ENCODE measurements at places on chromosomes 13 and 19.
A peak's percentile ranks its signal among the peaks of the same experiment; 100 is the strongest.

DNA sequence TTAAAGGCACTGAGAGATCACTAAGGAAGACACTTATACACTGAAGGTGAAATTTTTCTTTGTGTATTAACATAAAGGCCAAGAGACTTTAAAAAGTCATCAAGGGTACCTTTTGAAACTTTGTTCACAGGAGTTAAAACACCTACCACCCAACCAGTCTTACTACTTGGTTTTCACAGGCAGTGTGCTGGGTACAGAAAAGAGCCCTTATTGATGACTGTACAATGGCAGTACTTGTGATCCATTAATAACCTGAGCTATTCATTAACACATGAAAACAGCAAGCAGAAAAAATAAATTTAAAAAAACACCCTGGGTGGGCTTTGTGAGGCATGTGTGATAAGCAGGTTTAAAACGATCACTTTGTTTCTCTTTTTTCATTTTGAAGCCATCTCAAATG lies 148.9 kb downstream of the TBC1D4 start:
- DNase-seq = no peak

GRCh38 chr19:48619692-48620585 lies 633 bp downstream of the SPHK2 start:
- no peak for DNase-seq

- peak; percentile 32 for DNase-seq
Measured at GRCh38 chr13:72864142-72865011, 82.4 kb downstream of the PIBF1 start.

DNA sequence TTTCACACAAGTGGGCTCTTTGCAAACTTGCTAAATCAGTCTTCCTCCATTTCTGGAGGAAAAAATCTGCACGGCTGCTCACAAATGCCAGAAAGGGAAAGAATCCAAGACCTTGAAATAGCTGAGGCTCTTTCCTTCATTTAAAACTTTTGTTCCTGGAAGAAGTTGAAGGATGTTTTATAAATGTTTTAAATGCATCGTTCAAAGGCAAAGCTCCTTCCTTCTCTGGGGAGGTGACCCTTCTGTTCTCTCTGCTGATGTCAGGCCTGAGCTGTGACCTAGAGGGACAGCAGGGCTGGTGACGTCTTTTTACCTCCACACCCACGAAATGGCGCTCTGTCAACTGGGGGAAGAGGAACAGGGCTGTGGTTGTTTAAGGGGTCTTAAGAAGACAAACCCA lies 376.4 kb upstream of the ZNF507 start:
- DNase-seq = no peak

GRCh38 chr13:39859898-39860297 lies 204.4 kb downstream of the COG6 start:
- no peak for DNase-seq

DNA sequence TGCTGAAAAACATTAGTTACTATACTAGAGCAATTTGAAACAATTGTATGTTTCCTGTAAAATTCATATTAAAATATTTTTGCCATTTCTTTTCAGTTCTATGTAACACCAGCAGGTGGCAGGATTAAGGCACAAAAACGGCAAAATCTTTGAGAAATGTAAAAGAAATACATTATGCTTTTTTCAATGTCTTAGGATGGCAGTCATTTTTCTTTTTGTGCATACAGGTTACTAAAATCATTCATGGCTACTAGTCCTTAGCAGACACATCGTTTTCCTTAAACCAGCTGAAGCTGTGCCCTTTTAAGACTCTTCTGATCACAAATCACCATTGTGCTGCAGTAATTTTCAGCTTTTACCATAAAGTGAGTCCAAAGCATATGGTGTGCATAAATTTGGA lies 800.7 kb upstream of the SLITRK5 start:
- no peak for DNase-seq

DNA sequence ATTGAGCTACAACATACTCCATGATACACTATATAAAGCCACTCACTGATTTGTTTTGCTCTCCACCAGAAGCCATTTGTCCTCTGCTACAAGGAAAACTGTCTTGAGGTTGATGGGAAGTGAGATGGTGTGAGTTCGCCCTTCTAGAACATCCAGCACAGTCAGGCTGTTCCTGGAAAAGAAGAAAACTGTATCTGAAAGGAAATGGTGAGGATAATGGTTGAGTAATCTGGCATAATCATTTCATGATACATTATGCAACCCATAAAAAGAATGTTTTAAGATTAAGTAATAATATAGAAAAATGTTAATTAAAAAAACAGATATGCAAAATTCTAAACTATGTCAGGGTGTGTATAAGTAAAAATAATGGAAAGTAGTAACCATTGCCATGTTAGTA lies 233.9 kb downstream of the RGCC start:
- DNase-seq = no peak

- DNase-seq = no peak
Measured at GRCh38 chr19:46608178-46608577, 7.0 kb downstream of the CALM3 start.

DNA sequence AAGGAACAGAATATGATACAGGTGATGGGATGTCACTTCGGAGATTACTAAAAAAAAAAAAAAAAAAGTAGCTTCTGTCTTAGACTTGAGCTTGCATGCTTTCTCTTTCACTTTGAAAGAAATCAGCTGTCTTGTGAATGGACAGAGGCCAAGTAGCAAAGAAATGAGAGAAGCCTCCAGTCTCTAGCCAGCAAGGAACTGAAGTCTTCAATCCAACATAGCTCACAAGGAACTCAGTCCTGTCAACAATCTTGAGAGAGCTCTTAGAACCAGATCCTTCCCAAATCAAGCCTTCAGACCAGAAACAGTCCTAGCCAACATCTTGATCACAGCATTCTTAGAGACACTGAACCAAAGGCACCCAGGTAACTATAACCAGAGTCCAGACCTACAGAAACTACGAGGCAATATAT lies 7.7 kb downstream of the N4BP2L2 start:
- DNase-seq = peak; percentile 35

DNA sequence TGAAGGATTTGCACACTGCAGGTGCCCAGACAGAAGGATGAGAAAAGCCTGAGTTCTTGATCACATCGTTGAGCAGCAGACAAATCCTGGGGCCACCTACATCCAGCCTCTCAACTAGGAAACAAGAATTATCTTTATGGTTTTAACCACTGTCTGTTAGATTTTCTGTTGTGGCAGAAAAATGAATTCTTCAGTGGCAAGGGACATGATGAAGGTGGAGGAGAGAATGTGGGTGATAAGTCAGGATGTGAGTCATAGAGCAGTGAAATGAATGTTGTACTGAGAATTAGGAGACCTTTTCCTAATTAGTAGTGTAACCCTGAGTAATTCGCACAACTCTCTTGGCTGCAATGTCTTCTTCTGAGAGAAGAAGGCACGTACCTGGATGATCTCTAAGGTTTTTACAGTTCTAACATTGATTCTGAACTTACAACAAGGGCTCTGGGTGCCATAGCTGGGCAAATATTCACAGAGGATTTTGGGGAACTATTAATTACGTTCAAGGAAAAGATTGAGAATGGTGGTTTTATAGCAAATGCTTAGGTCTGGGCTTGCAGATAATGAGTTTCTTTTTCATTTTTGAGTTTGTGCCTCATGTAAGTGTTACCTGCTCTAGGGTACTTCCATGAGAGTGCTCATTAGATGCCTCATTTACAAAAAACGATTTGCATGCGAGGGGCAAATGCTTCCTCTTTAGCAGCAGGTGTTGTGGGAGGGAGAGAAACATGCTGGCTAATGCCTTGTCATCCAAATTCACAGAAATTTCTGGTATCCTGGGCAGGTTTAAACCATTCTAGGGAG lies 111.0 kb upstream of the KL start:
- DNase-seq = no peak

DNA sequence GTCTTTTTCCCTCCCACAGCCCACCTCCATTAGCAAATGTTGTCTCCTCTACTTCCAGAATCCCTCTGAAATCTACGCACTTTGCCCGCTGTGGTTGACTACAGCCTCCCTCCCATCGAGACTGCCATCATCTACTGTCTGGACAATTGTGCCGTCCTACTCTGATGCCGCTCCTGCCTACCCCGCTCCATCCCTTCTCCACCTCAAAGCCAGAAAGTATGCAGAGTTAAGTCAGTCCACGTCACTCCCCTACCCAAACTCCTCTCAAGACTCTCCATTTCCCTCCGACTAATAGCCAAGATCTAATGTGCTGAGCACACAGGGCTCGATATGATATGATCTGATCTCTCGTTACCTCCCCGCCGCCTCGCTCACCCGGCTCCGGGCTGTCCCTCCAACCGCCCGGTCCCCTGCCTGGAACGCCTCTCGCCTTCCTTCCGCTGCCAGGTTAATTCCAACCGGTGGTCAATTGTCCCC lies 556 bp downstream of the CACTIN start:
- DNase-seq = no peak

DNA sequence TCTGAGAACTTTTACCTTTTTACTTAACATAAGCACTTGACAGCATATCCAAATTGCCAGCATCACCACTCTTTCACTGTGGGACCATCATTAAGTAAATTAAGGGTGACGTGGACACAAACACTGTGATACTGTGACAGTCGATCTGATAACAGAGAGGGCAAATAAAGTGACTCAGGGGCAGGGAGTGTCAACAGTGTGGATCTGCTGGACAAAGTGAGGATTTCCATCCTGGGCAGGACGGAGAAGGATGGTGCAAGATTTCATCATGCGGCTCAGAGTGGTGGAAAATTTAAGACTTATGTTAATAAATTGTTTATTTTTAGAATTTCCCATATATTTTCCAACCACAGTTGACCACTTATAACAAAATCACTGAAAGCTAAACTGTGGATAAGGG lies 60.0 kb upstream of the WDFY2 start:
- no peak for DNase-seq

- DNase-seq = no peak
Measured at GRCh38 chr19:16342002-16342715, 17.5 kb downstream of the KLF2 start.

DNA sequence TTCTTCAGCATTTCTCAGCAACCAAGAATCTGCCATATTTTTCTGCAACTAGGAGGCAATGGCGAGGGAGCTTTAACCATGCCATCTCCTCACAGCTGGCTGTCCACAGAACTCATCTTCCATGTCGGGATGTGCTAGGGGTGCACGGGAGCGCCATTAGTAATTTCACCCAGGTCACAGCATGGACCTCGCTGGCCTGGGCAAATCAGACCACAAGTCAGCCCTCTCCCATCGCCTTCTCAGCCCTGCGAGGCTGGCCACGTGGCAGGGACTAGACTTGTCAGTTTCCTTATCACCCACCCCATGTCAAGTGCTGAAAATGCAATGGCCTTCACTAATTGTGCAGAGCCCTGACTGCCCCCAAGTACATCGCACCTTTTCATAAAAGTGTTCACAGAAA lies 15.7 kb downstream of the COL4A1 start:
- no peak for DNase-seq

Measured in BJ (cell line).